ENCODE measurements at places on chromosomes 7 and 10.

DNA sequence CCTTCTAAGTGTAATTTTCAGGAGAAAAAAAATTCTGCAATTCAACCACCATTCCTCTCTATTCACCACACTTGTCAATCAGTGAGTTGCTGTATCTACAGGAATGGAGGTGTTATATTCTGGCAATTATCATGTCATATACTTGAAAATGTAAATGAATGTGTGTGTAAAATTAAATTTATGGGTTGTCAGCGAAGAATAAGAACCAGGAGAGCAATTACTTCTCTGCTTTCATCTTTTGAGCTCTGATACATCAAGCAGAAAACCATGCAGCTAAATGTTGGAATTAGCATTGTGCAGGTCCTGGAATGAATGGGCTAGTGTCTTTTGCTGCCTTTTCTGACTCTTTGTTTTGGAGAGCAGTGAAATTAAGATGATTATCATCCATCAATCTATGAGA lies 207.6 kb downstream of the FOXP2 start:
- DNase-seq = no peak

DNA sequence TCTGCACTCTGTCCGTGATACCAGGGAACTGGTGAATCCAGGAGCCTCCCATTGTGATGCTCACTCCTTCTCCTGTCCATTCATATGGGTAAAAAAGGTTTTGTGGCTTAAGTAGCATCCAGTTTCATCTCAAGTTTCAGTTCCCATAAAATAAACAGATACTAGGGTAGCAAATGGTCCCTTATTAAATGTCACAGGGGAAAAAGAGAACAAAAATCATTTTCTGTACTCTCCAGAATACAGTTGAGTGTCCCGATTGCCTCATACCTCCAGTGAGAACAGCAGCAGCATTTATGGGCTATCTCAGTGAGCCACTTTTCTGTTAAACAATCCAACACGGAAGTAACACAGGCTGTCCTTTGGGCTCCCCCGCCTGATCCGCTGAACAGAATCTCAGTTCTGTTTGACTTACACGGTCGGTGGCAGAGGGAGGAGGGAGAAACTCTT lies 179.6 kb downstream of the CELF2 start:
- DNase-seq = no peak

- DNase-seq = peak; percentile 47
Measured at GRCh38 chr10:12782537-12782936, 219.0 kb downstream of the CCDC3 start.

- no peak for DNase-seq
Measured at GRCh38 chr7:155002411-155003091, 373 bp downstream of the PAXIP1 start.

DNA sequence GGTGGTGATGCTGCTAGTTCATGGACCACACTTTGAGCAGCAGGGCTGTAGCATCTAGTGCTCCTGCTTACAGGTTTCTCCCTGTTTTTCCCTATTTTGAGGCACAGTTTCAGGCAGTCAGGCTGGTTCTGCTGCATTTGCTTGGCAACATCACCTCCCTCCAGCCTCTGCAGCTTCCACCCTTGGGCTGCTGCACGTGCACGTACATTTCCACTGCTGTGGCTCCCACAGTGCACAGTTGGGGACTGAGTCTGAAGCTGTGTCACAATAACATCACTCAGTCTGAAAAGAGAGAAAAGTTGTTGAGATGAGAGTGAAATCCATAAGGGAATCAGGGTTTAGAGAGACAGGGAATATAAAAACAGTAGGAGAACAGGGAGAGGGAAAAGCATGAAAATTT lies 230.7 kb upstream of the FZD1 start:
- no peak for DNase-seq

GRCh38 chr7:36167403-36168050 lies 14.5 kb downstream of the EEPD1 start:
- DNase-seq = no peak

GRCh38 chr10:132185601-132186487 lies 904 bp upstream of the DPYSL4 start:
- DNase-seq = peak; percentile 32

DNA sequence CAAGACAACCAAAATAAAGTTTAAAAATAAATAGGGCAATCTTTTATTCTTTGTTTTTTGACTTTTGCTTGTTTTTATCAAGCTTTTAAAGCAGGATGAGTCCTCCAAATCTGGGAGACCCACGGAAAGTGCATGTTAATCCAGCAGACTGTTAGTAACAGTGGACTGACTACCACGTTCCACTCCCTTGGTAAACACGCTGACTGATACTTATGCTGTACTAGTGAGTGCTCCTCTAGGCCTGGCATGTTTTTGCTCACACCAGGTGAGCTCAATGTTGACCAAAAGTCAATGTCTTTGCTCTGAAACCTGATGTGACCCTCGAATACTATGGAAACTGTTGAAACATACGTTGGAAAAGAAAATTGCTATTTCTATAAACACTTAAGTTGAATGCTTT lies 88.4 kb downstream of the KIAA1549 start:
- DNase-seq = no peak

- DNase-seq = no peak
Measured at GRCh38 chr7:42021631-42022030, 215.4 kb downstream of the GLI3 start.

DNA sequence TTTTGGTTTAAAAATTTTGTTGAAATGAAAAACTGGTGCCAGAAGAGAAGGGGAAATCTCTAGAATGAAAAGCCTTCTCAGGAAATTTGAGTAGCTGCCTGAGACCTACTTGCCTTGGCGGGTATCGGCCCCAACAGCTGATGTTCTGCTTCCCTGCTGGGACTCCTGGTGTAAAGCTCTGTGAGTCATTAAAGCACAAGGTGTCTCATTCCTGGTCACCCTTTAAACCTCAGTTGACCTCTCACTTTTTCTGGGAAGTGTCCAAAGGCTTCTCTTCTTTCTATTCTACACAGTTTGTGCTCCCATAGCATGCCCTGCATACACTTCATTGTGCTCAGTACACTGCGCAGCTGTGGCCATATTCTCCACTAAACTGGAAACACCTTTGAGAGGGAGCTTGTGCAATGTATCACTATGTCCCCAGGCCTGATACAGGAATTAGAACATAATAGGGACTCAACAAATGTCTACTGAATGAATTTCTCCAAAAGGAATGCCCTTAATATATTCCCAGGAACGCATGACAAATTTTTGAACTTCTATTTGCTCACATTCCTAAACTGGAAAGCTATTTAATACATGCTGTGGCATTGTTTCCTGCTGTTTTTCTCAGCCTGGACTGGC lies 303.9 kb downstream of the SDHAF3 start:
- no peak for DNase-seq

GRCh38 chr7:100358857-100359212 lies 918 bp downstream of the PILRB start:
- DNase-seq = no peak

DNA sequence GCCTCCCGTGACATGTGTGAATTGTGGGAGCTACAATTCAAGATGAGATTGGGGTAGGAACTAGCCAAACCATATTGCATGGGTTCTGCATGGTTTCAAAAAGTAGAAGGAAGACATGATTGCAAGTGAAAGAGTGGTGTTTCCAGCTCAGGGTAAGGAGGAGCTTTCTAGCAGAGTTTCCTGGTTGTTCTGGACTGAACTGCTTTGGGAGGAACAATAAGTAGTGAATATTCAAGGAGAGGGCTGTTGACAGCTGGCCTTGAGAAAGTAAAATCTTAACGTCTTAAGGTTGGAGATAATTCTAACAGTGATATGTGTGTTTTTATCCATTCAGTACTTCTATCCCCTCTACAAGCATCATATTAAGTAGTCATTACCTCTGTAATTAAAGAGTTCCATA lies 62.2 kb upstream of the PRKG1 start:
- no peak for DNase-seq

DNA sequence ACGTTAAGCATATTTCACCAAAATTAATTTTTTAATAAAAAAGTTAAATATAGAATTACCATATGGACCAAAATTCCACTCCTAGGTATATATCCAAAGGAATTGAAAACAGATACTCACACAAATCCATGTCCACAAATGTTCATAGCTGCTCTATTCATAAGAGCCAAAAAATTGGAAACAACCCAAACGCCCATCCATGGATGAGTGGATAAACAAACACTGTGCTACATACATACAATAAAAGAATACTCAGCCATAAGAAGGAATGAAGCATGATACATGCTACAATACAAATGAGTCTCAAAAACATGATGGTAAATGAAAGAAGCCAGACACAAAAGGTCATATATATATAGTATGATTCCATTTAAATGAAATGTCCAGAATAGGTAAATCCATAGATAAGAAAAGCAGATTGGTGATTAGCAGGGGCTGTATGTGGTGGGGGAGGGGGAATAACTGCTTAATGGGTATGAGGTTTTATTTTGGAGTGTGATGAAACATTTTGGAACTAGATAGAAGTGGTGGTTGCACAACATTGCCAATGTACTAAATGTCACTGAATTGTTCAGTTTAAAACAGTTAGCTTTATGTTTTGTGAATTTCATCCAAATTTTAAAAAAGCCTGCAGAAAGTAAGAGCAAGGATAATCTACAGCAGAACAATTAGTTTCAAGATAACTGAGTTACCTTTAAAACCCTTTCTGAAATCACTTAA lies 101.2 kb upstream of the EFCAB10 start:
- DNase-seq = no peak

DNA sequence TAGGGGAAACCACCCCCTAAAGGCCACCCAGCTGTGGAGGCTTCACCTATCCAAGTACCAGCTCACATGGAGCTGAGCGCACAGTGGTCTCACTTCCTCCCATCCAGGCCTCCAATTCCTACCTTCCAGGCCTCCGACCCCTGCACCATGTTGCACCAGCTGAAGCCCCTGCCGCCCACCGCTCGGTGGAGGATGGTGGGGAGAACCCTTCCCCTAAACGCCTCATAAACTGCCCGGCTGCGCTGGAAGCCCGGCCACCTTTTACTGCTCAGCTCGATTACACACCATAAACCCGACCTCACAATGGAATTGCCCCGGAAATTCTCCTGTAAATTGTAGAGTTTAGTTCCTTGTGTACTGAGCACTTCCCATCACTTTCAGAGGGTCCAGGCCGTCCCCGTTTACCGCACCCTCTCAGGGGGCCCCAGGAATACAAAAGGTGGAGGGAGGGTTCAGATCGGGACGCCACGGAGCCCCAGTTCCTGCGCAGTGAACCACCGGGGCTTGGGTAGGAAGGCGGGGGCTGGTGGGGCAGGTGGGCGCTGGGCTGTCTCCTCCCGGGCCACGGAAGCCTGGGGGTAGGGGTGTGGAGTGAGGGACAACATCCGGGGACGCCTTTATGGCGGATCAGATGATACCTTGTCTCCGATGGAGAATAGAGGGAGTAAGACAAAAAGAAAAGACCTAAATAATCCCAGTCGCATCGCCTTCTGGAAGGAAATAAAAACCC lies 1.4 kb upstream of the HOXA7 start:
- DNase-seq = no peak

DNA sequence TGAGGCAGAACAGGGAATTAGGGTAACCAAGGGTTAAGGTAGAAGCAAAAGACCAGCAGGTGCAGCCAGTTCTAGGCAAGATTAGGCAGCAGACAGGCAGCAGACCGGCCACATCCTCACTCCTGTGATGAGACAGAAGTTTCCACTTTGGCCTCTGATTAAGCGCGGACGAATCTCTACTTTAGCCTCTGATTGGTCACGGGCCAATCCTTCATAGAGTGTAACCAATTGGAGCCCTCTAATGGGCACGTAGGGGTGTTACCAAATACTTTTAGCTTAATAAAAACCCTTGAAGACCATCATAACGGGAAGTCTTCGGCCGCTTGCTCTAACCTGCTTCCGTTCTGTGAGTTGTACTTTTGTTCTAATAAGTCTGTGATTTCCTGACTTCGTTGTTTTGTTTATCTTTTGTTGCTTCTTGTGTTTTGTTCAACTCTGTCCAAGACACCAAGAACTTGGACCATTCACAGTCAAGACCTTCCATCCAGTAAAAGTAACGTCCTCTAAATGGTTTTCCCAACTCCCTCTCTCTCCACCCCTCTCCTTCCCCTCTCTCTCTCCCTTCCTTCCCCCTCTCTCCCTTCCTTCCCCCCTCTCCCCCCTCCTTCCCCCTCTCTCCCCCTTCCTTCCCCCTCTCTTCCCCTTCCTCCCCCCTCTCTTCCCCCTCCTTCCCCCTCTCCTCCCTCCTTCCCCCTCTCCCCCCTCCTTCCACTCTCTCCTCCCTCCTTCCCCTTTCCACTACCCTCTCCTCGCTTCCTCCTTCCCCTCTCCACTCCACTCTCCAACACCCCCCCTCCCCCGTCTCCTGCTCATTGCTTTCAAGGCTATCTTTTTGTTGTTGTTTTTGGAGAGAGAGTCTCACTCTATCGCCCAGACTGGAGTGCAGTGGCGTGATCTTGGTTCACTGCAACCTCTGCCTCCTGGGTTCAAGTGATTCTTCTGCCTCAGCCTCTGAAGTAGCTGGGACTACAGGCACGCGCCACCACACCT lies 13.2 kb upstream of the MALSU1 start:
- no peak for DNase-seq
